Esophagus squamous epithelium (tissue), 5 donors: ENCODE measurements at places on chromosomes 6 and 20. TPM values are rescaled to one million over a fixed set of nuclear protein-coding genes. Genes with fewer than 3 reads are reported as not detected.

Gene NQO2
- total RNA-seq, result 38.3 TPM

Gene GPX5
- not detected for total RNA-seq

Gene NCOA5
- 21.6 TPM for total RNA-seq

Gene CDSN
- not detected for total RNA-seq

Gene SLC26A8
- not detected for total RNA-seq

Gene CLIC5
- total RNA-seq, result 1.1 TPM

Gene OVOL2
- total RNA-seq, result 10.5 TPM

Gene PEX3
- total RNA-seq, result 20.3 TPM
